NCI-H748 treated with DMSO at 0.1 percent for 48 hours (cell line): ENCODE measurements at places on chromosomes 2 and 18.

DNA sequence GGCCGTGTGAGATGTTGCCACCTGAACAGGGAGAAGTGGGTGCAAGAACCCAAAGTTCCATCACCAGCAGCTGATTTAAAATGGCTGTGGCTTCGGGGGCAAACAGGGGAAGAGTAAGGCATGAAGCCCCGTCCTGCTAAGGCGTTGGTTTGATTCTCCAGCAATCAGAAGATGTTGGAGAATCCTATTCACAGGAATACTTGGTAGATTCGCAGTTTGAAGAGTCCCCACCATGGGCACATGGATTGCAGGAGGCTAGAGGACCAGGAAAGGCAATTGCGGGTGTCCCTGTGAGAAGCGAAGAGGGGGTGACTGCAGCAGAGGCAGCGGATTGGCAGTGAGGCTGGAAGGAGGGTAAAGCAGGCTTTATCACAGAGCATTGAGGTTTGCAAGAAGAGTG lies 46.6 kb upstream of the TXNDC2 start:
- DNase-seq = no peak

DNA sequence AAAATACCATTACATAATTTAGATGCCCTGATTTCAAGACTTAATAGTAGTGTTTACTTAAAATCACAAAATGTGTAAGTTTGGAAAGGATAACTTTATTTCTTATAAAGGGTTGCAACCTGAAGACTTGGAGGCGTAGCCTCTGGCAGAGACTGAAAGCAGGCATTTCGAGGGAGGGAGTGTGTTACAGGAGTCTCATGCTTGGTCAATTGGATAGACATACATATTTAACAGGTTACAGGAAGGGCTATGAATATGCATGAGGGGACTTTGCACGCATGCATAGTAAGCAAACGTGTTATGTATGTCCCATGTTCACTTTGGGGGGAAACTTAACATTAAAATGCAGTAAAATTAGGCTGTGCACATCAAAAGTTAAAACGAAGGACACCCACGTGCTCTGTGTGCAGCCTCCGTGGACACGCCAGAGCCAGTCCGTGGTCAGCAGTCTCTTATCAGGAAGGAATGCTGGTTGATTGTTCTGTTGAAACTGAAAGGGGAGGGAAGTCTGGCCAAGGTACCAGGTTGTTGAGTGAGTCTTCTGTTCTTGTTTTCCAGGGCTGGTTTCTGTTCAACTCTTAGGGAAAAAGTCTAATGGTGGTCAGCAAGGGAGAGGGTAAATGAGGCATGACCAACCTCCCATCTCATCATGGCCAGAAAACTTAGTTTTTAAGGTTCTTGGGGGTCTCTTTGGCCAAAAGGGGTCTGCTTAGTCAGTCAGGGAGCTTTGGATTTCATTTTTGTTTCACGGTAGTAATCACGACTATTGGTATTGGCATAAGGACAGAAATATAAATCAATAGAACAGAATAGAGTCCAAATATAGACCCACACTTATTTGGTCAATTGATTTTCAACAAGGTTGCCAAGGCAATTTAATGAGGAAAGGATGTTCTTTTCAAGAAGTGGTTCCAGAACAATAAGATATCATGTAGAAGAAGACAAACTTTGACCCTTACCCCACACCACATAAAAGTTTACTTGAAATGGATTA lies 121.9 kb downstream of the MCFD2 start:
- no peak for DNase-seq

GRCh38 chr2:30048636-30049175 lies 98.1 kb upstream of the YPEL5 start:
- no peak for DNase-seq

DNA sequence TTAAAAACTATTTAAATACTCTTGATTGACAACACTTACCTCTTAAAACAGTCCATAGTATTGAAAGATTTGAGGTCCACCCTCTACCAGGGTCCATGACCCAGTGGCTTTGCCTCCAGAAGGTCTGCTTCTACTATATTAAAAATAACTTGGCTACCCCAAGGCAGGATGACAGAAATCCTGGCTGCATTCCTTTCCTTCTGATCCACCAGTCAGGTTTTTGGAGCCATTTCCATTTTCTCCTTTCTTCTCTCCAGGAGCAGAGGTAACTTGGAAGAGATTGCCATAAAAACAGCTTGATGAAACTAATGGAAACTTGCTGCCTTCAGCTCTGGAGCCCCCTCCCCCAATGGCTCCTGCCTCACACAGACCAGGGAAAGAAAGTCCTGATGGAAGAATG lies 2.6 kb upstream of the FAM171B start:
- DNase-seq = no peak

- no peak for DNase-seq
Measured at GRCh38 chr2:240215676-240216051, 75.2 kb upstream of the OTOS start.
